ENCODE measurements at places on chromosomes 6 and 20.

DNA sequence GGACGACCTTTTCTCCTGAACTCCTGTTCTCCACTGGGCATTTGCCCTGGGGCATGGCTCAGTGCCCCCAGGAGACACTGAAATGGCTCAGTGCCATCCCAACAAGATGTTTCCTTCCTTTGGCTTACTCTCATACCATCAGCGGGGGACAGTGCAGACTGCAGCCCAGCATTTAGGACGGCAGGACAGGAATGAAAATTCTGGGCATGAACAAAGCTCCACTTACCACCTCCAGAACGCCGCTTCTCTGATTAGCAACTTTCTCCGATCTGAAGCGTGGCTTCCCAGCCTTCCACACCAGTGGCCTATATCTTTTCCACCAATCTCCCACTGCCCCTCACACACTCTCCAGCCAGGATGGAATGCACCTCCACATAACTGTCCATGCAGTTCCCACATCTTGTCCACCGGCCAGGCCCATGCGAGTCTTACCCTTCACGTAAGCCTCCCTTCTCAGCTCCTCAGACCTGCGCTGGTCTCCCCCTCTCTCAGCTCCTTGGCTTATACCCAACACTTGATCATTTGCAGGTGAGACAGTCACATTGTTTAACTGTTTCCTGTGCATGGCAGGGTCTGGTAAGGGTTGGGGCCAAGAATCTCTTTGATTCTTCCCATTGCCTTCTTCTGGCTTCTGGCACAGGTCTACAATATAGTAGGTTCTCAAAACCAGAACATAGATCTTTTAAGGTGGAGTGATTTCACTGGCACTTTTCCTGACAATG, 114.5 kb downstream of the FYN start:
- DNase-seq: no peak

DNA sequence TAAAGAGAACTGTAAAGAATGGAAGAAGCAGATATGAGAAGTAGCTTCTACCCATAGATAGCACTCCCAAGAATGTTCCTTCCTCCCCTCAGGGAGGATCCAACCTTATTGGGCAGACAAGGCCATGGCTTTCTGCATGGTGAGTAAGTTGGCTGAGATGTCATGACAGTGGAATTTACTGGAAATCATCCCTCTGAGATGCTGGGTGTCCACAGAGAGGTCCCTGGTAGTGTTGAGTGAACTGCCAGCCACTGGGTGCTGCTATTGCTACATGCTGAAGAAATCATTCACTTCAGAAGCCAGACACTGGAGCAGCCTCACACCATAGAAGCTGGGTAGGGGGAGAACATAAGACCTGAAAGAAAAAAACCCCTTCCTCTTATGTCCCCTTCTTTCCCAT, 46.4 kb upstream of the FERMT1 start:
- DNase-seq: no peak

- DNase-seq: no peak
These were observed 100.8 kb downstream of the DST start for GRCh38 chr6:56541741-56542360.

DNA sequence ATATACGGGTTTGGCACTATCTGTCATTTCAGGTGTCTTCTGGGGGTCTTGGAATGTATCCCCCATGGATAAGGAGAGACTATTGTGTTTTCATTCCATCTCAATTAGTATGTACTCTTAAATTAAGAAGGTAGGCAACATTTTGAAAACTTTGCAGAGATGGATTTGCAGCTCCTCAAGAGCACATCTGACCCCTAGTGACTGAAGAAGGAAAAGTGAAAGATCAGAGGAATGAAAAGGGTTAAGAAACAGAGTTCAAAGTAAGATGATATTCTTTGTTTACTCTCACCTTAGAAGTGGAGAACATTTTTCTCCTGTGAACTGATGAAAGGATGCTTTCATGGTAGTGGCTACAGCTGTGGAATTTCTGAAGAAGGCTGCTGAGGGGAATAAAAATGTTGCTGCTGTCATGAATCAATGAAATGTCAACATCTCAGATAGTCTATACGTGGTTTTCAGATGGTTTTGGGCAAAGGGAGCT, 41.5 kb downstream of the SH3BGRL2 start:
- no peak for DNase-seq

DNA sequence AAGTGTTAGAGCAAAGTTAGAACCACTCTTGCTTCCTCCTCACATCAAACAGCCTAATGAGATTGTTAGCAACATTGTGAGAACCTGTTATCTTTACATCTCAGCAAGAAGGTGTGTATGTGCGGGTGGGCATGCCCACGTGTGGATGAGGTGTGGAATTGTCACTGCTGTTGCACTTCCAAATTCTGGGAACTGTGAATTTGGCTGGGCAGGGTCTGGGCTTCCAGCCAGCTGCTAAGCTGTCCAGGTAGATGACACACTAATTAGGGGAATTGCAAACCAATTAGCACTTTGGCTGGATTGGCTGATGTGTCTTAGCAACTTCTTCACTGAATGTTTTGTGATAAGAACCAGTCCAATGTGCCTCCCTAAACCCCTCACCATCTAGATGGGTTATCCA, 848.2 kb downstream of the DHX35 start:
- DNase-seq: no peak

GRCh38 chr20:44069203-44070011, 117.6 kb downstream of the JPH2 start:
- DNase-seq: no peak

GRCh38 chr20:2473516-2473915, 2.9 kb upstream of the SNRPB start:
- DNase-seq: no peak

DNA sequence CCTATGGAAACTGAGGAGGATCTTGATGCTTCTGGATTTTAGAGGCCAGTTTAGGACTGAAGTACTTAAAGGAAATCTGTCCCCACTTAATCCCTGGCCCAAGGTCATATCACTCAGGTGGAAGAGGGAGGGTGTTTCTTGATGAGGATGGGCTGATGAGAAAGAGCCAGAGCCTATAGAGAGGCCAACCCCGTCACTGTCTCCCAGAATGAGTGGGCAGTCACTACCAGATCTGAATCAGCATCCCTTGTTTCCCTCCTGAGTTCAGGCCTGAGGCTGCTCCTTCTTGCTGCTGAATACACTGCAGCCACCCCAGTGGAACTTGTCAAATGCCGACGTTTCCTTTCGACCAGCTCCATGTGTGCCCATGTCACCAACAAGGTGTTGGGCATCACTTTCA, 14.8 kb downstream of the ARMC12 start:
- DNase-seq: no peak

DNA sequence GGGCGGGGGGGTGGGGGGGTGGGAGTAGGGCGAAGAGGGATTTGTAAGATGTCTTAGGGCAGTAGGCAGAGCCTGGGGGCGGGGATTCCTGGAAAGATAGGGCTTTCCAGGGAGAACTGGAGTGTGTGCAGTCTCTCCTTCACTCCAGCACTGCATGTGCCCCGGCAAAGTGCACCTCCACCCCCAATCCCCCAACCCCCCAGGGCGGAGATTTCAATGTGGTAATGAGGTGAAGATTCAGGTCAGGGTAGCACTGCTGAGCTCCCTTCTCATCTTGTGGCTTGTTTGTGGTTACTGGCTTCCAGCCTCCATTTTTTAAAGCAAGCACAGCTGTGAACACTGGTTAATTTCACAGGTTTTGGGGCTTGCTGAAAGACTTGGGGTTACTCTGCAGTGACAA, 5.9 kb downstream of the TMEM239 start:
- DNase-seq: no peak

DNA sequence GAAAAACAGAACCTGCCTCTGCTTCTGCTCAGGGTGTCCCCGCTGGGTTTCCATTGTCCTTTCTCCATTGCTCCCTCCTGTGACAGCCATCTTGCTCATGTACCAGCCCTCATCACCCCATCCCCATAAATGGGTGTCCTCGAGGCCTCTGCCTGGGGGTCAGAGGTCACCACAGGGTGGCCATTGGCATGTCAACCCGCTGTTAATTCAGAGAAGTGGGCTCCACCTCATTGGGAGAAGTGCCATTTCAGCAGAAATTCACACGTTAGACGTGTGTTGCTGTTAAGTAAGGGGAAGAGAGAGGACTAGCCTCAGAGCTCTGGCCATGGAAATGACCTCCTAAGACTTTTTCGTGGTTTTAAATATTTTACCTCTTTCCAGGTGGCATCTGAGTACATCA, 71.9 kb downstream of the PTPN1 start:
- DNase-seq: no peak

DNA sequence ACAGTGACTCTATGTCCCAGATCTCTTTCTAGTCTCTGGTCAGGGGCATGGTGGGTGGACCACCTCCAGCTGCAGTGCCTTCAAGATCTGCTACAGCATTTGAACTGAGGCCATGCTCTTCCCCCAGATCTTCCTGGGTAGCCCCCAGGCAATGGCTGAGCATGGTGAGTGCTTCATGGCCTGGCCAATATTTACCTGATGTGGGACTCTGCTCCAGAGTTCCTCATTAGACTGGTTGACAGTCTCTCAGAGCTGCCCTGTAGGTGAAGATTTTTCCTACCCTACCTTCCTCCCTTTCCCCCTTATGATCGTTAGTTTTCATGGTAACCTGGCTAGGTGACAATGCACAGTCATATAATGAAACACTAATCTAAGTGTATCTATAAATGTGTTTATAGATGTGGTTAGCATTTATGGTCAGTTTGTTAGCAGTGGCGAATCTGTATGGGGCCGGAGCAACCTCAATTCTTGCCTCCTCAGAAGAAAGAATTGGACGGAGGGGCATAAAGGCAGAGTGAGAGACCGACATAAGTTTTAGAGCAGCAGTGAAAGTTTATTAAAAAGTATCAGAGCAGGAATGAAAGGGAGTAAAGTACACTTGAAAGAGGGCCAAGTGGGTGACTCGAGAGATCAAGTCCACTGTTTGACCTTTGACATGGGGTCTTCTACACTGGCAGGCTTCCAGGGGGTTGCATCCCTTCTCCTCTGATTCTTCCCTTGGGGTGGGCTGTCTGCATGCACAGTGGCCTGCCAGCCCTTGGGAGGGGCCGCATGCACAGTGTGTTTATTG, 256.3 kb downstream of the CD83 start:
- DNase-seq: no peak

- no peak for DNase-seq
These were observed 25.3 kb downstream of the MAPK13 start for GRCh38 chr6:36155662-36156061.

GRCh38 chr20:19813846-19814640, 56.0 kb downstream of the RIN2 start:
- DNase-seq: no peak

- no peak for DNase-seq
These were observed 41.4 kb upstream of the CLIC5 start for GRCh38 chr6:46056906-46057529.

DNA sequence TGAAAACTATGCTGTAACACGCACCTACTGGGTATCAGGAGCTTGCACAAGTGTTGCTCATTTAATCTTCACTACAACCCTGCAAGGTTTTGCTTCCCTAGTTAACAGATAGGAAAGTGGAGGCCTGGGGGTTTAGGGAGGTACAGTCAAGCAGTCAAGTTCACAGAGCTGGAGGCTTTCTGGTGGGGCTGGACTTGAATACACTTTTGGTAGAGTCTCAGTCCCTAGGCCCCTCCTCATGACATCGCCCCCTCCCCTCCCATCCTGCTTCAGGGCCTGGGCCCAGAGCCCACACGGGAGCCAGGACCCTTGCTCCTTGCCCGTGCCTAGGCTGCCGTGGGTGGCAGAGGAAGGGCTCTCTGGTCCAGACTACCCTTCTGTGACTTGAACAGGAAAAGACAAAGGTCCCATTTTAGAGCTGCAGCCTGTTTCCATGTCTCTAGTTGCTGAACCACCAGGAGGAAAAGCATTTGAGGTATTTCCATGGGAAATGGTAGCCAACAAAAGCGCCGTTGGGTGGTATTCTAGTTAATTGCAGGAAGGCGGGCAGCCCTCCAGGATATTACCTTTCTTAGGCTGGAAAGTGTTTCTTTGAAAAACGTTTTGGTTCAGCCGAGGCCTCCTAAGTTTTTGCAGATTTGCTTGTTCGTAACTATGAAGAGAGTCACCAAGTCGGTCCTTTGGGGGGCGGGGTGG, 84.9 kb downstream of the CDC5L start:
- no peak for DNase-seq

DNA sequence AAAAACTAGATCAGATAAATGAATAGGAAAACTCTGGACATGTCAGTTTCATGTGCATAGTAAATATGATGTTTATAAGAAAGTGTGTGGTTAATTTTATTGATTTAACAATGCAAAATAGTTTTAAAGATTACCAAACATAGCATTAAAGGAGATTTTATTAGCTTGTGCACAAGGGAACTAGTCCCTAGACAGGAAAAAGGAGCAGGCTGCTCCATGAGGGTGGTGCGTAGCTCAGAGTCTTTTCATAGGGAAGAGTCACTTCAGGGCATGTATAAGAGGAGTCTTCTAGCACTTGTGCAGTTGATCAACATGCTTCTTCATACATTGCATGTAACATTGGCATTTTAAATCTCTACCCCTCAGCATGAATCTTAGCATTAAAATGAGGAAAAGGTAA, 835.8 kb downstream of the GRIK2 start:
- DNase-seq: no peak

- DNase-seq: no peak
These were observed 381.8 kb upstream of the NOX3 start for GRCh38 chr6:155837474-155837873.

- no peak for DNase-seq
These were observed 180.6 kb upstream of the HTR1E start for GRCh38 chr6:86756640-86757229.

DNA sequence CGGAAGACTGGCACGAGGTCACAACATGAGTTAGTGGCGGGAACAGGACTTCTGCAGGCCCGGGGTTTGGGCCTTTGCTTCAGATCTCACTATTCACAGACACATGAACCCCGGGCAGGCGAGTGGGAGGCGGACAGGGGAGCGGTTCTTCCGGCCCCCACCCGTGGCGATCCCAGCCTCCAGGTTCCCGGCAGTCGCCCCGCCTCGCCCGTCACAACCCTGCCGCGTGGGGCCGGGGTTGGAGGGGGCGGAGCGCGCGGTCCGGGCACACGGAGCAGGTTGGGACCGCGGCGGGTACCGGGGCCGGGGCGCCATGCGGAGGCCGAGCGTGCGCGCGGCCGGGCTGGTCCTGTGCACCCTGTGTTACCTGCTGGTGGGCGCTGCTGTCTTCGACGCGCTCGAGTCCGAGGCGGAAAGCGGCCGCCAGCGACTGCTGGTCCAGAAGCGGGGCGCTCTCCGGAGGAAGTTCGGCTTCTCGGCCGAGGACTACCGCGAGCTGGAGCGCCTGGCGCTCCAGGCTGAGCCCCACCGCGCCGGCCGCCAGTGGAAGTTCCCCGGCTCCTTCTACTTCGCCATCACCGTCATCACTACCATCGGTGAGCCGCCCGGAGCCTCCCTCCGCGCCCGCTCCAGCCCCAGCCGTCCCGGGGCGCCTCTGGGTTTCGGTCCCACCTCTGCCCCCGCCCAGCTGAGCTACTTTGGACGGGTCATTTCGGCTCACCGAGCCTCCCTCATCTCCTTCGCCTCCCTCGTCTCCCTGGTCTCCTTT, at the start of gene KCNK15:
KCNK15 (plus strand) TSS at position 268 of the 769 bp plus-strand sequence; CDS start at position 314, 46 bp downstream.
- no peak for DNase-seq

Data from GM18507 (cell line).